Right renal cortex interstitium (tissue), 3 donors: ENCODE measurements at places on chromosomes 1 and 21. TPM values are rescaled to one million over a fixed set of nuclear protein-coding genes. Genes with fewer than 3 reads are reported as not detected.

Gene IKBKE
- 4.3 TPM for polyA plus RNA-seq

Gene GUCA2B
- polyA plus RNA-seq, result not detected

Gene TMEM269
- polyA plus RNA-seq, result 1.1 TPM

Gene GJC2
- 0.71 TPM for polyA plus RNA-seq

Gene GUCA2A
- not detected for polyA plus RNA-seq

DNA sequence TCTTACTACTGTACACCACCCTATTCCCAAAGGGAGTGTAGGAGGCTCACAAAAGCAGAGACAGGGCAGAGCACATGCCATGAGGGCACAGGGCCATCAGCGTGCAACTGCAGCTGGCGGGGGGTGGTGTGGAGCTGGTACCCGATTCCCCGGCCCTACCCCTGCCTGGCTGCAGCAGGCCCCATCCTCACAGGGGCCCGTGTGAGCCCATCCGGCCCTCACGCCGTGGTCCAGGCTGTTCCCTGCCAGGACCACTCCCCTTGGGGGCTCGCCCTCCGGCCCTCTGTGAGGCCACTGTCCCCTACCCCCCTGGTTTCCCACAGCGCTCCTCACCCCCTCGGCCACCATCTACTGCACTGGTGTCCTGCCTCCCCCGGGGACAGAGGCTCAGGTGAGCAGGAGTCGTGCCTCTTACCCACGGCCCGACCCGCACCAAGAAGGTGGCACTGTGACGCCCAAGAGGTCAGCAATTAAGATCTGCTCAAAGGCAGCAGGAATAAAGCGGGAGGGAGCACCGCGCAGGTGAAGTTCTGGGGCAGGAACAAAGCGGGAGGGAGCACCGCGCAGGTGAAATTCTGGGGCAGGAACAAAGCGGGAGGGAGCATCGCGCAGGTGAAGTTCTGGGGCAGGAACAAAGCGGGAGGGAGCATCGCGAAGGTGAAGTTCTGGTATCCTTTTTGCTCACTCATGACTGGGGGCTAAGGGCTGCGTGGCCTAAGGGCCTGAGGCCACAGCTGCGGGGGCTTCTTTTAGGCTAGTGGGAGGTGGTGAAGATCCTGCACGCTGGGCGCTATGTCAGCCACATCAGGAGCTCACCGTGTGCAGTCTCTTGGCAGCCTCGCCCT, 3.9 kb downstream of the POFUT2 start:
- no peak for DNase-seq

- no peak for DNase-seq
Observed at GRCh38 chr1:111179968-111180533, 20.4 kb downstream of the DENND2D start.
